Activated CD4-positive, alpha-beta memory T cell treated with anti-CD3 and anti-CD28 coated beads, Interleukin-2, amount 10 ng/mL, durations not matched to agents 7 days and 5 days (primary cell): ENCODE measurements at places on chromosomes 2 and 18. TPM values are rescaled to one million over a fixed set of nuclear protein-coding genes. Genes with fewer than 3 reads are reported as not detected.

Gene SERPINB4
- not detected for total RNA-seq

Gene ALK
- total RNA-seq = not detected

Gene SLC4A3
- not detected for total RNA-seq

Gene CDKL4
- 0.25 TPM for total RNA-seq

Gene REG3G
- total RNA-seq = not detected
